ENCODE measurements at places on chromosomes 12 and 14. TPM values are rescaled to one million over a fixed set of nuclear protein-coding genes. Genes with fewer than 3 reads are reported as not detected.

LMNTD1 gene
- total RNA-seq, result not detected

DNA sequence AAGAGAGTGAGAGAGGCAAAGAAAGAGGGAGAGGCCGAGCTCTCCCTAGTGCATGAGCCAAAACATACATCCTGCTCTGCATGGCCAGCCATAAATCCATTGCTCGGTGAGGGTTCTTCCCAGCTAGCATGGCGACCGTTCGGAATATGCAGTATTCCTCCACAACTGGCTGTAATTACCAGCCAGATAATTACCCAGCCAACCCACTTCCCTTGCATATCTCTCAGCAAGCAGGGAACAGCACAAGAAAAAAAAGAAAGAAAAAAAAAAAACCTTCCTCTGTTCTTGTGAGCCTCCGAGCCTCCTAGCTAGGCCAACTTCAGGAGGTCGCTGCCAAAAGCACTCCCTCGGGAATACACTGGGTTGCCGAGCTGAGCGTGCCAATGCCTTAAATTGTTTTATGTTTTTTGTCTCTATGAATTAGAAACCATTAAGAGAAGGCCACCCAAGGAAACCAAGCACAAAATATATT, 567.9 kb downstream of the MED13L start:
- DNase-seq, result no peak

DNA sequence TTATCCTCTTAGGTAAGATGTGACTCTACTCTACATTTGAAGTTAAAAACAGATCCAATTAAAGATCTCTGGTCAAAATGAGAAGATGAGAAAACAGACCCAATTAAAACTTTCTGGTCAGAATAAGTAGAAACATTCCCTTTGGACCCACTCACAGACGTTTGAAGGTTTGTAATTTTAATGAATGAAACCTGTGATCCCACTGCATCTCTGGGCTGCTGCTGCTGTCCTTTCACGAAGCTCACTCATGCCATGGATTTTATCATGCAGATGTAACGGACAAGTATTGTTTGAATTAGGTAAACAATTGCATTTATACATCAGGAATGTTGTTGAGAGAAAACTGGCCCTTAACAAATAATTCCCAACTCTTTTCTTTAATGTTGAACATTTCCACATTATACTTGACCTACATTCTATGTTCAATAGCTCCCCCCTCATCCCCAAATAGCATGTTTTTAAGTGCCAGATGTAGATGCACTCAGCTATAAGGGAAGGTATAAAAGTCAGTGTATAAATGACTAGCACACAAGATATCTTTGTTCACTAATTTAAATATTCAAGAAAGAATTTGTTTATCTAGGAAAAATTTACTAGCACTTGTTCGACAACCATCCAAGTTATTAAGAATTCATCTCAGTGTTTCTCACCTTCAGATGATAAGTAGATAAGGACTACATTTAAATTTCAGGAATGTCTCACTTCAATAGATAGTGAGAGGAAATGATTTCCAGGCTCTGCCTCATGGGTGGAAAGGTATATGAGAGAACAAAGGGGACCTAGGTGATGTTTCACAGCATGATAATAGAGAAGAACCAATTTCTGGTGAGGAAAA, 202.3 kb upstream of the LMNTD1 start:
- no peak for DNase-seq

GRCh38 chr12:5222729-5223128, 179.1 kb downstream of the KCNA5 start:
- no peak for DNase-seq

DNA sequence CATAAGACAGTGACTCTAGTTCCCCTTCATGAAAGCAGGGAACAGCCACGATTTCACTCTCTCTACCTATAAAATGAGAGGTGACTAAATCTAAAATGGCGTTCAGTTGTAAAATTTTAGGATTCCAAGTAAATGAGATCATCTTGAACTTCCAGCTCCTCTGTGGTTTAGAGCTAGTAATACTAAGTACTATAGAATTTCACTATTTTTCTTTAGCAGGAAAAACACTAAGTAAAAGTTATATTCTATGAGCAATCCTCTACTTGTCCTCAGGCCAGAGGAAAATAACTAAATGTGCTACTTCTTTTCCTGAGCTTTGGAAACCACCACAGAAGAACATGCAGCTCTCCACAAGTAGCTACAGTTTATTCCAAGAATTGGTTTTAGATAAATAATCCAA, 55.6 kb downstream of the NIN start:
- DNase-seq, result no peak

- DNase-seq, result no peak
Measured at GRCh38 chr14:76653875-76654572, 107.2 kb upstream of the VASH1 start.

GRCh38 chr14:21940887-21941856, 267.6 kb upstream of the OR4E1 start:
- peak; percentile 26 for DNase-seq

DNA sequence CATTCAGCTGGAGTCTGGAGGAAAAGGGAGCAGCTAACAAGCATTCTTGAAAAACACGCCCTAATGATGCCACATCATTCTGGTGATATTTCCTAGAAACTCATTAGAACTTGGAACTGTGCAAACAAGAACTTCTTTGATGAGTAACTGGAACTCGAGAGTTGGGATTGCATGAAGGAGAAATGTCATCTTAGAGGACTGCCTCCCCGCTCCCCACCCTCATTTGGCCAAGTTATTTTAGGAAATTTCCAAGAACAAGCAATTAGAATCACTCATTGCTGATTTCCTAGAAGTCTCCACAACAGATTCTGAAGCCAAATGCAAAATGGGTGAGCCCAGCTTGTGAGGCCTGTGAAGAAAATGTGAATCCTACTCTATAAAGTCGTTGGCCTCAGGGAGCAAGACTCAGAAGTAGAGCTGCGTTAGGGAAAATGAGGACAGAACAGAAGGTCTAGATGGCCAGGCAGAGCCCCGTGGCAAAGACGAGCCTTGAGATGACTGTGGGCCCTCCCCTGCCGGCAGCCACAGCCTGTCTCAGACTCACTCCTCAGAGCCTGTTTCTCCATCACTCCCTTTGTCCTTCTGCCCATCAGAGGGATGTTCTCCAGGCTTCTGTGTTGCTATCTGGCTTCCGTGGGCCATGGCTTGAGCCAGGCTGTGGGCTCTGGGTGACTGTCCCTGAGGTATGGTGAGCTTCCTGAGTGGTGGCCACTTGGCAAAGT, 38.4 kb downstream of the RTL1 start:
- DNase-seq, result no peak

Measured in activated T-cell treated with anti-CD3 and anti-CD28 coated beads, Interleukin-2, amount 50 U/mL, for 72 hours (primary cell).